ENCODE measurements at places on chromosomes 1 and 21.

DNA sequence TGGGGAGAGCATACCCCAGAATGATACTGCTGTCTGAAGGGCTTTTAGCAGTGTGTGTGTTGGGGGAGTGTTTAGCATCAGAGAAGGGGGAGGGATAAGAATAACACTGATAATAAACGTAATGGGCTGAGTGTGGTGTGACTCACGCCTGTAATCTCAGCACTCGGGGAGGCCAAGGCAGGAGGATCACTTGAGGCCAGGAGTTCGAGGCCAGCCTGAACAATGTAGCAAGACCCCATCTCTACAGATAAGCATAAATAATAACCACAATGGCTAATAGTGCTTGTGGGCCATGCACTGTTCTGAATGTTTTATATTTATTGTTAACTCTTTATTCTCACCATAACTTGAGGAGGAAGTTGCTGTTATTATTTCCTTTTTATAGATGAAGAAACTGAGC lies 2.6 kb upstream of the LEFTY2 start:
- DNase-seq = no peak

- DNase-seq = no peak
These were observed 1.1 kb downstream of the SPRR1B start for GRCh38 chr1:153032073-153032472.

DNA sequence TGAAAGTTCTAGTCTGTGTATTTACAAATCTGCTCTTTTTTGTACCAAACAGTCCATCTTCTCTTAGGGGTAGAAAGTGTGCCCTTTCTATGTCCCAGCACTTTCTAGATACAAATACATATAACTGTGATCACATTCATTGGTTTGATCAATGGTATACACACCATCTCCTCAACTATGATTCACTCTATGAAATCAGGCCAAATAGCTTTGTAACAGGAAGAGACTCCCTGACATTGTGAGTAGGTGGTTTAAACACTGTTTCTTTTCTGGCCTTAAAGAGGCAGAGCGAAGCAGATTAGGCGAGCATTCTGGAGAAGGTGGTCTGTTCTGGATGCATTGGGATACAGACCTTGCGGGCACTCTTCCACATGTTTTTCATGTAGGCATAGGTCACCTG lies 39.3 kb upstream of the EXOSC10 start:
- DNase-seq = no peak

GRCh38 chr21:28794371-28794851 lies 198.3 kb downstream of the LTN1 start:
- DNase-seq = no peak

GRCh38 chr1:226443033-226443432 lies 35.1 kb upstream of the PARP1 start:
- DNase-seq = no peak

- DNase-seq = no peak
These were observed 114.9 kb downstream of the HUNK start for GRCh38 chr21:31987696-31988095.

DNA sequence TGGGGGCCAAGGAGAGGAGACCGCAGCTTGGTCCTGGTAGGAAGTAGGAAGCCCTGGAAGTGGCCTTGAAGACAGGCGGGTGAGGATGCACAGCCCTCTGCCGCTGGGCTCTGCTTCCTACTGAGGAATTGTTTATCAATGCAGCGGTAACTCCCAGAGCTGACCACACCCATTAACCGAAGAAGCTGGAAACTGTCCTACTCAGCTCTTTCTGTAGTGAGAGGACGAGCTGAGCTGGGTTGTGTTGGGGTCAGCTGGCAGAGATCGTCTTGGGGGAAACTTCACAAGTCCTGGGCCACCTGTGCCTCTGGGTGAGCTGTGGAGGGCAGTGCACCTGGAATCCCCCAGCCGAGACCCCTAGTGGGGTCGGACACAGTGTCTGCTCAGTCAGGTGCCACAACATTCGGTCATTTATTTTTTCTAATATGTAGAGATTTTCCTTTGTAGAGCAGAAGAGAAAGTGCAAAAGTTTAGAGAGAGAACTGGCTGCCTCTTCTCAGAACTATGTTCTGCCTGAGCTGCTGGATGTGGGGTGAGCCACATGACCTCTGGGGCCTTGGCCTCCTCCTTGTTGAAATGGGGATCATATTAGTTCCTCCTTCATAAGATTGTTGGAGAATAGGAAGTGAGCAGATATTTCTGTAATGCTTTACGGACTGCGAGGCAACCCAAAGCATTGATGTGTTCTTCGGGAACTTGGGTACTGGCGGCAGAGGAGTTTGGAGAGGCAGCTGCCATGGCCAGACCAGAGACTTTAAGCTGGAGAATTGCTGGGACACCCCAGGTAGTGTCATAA lies 3.6 kb downstream of the NECAP2 start:
- no peak for DNase-seq

GRCh38 chr1:210700511-210700910 lies 371.8 kb downstream of the HHAT start:
- no peak for DNase-seq
